Thoracic aorta (tissue), 2 donors: ENCODE measurements at places on chromosomes 13 and 19.

DNA sequence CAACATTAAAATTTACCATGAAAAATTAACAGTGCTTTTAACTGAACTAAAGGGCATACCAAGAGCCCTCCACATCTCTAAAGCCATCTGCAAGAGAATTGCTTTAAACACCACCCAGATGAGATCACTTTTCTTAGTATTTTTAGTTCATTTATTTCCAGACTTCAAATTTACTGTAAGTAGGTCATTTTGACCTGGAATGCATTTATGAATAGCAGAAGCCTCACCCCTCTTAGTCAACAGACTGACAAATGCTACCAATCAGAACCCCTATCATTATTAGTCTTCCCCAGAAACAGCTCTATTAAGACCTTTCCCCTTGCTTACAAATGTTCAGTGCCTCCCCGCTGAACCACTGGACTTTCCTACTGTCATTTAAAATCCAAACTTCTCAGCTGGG is 27.3 kb downstream of the RUBCNL start:
- no peak for DNase-seq

DNA sequence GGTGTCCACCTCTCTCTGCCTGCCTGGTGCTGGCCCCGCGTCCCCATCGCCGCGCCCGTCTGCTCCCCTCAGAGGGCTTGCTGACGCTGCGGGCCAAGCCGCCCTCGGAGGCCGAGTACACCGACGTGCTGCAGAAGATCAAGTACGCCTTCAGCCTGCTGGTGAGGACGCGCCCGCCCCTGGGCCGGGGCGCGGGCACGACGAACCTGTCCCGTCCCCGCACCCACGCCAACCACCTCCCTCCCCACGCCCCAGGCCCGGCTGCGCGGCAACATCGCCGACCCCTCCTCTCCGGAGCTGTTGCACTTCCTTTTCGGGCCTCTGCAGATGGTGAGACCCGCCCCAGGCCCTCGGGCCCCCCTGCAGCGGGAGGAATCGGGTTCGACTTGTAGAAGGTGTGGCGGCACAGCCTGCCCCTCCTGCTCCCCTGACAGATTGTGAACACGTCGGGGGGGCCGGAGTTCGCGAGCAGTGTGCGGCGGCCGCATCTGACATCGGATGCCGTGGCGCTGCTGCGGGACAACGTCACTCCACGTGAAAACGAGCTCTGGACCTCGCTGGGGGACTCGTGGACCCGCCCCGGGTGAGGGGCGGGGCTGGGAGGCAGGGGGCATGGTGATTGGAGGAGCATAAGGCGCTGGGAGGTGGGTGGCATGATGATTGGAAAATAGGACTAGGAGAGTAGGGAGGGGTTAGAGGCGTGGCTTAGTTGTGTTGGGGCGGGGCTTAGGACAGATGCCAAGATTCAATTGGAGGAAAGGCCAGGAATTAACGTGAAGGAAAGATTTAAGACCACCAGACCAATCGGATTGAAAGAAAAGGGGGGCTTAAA is 6.6 kb downstream of the EPS8L1 start:
- no peak for DNase-seq

- DNase-seq, result no peak
Observed at GRCh38 chr13:60869941-60870613, 473.1 kb downstream of the TDRD3 start.

- no peak for DNase-seq
Observed at GRCh38 chr13:23751195-23751594, 138.0 kb downstream of the MIPEP start.

GRCh38 chr13:33228648-33229445 is 56.7 kb downstream of the STARD13 start:
- DNase-seq, result no peak

- DNase-seq, result no peak
Observed at GRCh38 chr13:22451327-22451741, 729.4 kb upstream of the SGCG start.

DNA sequence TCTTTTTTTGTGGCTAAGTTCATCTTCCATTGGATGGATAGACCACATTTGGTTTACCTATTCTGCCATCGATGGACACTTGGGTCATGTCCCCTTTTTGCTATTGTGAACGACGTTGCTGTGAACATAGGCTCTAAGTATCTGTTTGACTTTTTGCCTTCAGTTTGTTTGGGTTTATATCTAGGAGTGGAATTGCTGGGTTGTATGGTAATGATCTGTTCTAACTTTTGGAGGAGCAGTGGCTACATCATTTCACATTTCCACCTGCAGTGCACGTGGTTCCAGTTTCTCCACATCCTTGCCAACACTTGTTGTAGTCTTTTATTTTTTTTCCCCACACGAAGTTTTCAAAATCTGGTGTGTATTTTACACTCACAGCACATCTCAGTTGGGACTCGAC is 21.7 kb downstream of the BICRA start:
- no peak for DNase-seq

DNA sequence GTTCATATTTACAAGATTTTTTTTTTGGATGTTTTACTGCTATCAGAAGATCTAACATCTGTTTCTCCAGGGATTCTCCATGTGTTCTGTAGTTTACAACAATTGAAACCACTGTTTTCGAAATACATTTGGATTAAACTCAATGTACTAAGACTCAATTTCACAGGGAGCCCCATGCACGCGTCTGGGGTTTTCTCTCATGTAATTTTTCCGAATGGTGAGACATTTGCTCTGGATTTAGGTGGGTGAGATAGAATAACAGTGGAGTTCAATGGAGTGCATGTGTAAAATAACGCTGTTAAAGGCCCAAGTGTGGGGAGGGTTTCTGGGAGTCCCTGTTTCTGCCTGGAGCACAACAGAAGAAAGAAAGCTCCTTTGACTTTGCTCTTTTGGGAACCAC is 330.3 kb downstream of the TSHZ3 start:
- no peak for DNase-seq

DNA sequence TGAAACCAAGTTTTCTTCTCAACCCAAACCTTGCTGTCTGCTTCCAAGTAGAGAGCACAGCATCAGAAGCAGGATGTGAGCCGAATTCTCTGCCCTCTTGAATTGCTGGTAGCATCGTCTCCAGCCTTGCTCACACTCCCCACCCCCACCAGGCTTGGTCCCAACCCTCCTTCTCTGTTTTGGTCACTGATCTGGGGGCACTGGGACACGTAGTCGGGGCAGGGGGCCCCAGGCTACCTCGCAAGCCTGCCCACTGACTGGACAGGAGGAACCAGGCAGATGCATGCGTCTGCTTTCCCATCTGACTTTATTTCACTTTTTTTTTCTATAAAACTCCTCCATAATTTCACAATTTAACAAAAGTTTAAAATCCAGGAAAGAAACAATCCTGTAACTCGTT is 69.7 kb downstream of the MLLT1 start:
- no peak for DNase-seq

GRCh38 chr19:10158485-10158884 is 36.3 kb downstream of the DNMT1 start:
- no peak for DNase-seq

DNA sequence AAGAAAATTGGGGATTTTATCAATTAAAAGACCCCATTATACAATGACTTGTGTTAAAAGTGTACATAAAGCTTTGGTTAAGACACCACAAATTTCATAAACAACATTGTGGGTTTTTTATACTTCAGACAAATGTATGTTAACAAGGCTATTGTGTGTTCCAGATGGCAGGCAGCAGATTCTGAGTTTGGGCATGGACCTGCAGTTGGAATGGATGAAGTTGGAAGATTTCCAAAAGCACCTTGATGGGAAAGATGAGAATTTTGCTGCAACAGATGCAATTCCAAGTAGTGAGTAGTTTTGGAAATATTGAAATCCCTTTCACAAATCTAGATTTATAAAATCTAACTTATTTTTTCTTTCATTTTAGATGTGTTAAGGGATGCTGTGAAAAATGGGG is 25.4 kb downstream of the MPHOSPH8 start:
- no peak for DNase-seq

DNA sequence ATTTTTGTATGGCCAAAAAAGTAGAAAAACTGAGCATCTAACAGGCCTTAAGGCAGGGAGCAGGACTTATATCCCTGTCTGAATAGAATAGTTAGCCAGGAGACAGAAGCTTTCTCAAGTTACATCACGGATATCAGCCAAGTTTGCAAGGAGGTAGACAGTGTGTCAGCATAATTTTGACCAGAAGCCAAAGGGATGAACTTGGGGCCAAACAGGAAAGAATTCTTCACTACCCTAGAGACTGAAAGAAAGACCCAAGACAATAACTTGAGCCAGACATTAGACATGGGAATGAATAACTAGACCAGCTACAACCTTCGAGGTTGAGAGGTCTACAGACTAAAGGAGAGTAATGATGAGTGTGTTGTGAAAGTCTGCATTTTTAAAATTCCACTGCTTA is 48.1 kb upstream of the PCDH9 start:
- DNase-seq, result no peak

DNA sequence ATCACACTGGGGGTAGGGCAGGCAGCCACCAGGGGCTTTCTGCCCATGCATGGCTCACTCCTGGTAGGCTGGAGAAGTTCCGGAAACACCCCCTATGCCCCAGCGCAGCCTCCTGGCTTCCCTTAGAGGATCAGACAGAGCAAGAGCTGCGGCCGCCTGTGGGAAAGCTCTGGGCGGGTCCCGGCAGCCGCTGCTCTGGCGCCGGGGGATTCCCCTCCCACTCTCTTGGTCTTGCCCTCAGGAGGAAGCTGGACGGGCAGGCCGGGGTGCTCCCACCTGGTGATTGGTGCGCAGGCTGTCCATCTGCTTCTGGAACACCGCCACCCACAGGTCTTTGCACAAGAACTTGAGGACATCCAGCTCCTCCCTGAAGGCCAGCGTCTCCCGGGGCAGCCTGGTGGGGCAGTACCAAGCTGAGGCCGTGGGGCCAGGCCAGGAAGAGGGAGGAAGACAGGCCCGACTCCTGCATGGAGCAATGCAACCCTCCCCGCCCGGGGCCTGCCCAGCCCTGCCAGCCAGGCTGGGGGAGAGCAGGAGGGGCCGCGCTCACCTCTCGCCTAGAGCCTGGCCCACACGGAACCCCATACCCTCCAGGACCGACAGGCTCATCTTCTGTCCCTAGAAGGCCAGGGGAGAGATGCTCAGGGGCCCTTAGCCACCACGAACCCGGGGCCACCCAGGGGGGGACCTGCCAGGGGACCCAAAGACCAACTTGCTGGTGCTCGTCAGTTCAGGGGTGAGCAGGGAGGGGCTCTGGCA is 4.0 kb upstream of the NKPD1 start:
- DNase-seq, result no peak

GRCh38 chr13:71701741-71702140 is 165.3 kb downstream of the DACH1 start:
- DNase-seq, result no peak

- DNase-seq, result no peak
Observed at GRCh38 chr19:14300303-14300702, 80.9 kb upstream of the ADGRE5 start.
